Smooth muscle cell of bladder (primary cell): ENCODE measurements at places on chromosomes 6 and 20. TPM values are rescaled to one million over a fixed set of nuclear protein-coding genes. Genes with fewer than 3 reads are reported as not detected.

Gene RHAG
- not detected in 2 replicates for total RNA-seq

Gene TTLL9
- total RNA-seq, result under 0.01 and 0.09 TPM in 2 replicates

Gene WRNIP1
- 36.1 and 43.2 TPM in 2 replicates for total RNA-seq

Gene C6orf163
- 1.1 and 1.8 TPM in 2 replicates for total RNA-seq

Gene RIPOR3
- total RNA-seq, result 21.7 and 37.7 TPM in 2 replicates

Gene NUP153
- total RNA-seq, result 14.2 and 14.8 TPM in 2 replicates

Gene RAB32
- 111 and 124 TPM in 2 replicates for total RNA-seq

Gene MATN4
- not detected in 2 replicates for total RNA-seq

Gene EFCAB8
- total RNA-seq, result 0.28 TPM in 2 replicates

Gene FOXQ1
- 0.09 and 0.14 TPM in 2 replicates for total RNA-seq

Gene NNAT
- 0.14 TPM in 1 of 2 replicates, not detected in the other for total RNA-seq

Gene BPI
- total RNA-seq, result not detected in 2 replicates

Gene RPS10
- total RNA-seq, result 2,439 and 2,676 TPM in 2 replicates

Gene SLC22A1
- total RNA-seq, result 0.28 and 0.92 TPM in 2 replicates

Gene MEP1A
- total RNA-seq, result not detected in 2 replicates

Gene STMND1
- not detected in 2 replicates for total RNA-seq

Gene GPX5
- total RNA-seq, result not detected in 2 replicates

Gene C20orf96
- 2.4 and 2.6 TPM in 2 replicates for total RNA-seq

Gene LY6G6C
- not detected in 2 replicates for total RNA-seq

Gene TREM1
- total RNA-seq, result 2.7 and 3.4 TPM in 2 replicates

Gene ECT2L
- under 0.01 TPM in 1 of 2 replicates, not detected in the other for total RNA-seq

Gene EEF1A2
- 1.3 and 3.0 TPM in 2 replicates for total RNA-seq

Gene PAX1
- not detected in 2 replicates for total RNA-seq

Gene CGA
- total RNA-seq, result 0.09 TPM in 1 of 2 replicates, not detected in the other

Gene MYB
- total RNA-seq, result 0.09 and 0.14 TPM in 2 replicates

Gene CENPW
- total RNA-seq, result 6.0 and 7.8 TPM in 2 replicates

Gene TJAP1
- total RNA-seq, result 7.4 and 9.3 TPM in 2 replicates

Gene PACRG
- total RNA-seq, result 0.14 TPM in 1 of 2 replicates, not detected in the other

Gene ROS1
- total RNA-seq, result under 0.01 and 0.09 TPM in 2 replicates

Gene CUL9
- total RNA-seq, result 18.5 and 27.7 TPM in 2 replicates

Gene KIAA0408
- total RNA-seq, result 0.37 and 0.71 TPM in 2 replicates

Gene PRPH2
- total RNA-seq, result 1.8 and 2.5 TPM in 2 replicates

Gene MOG
- total RNA-seq, result not detected in 2 replicates

Gene MDFI
- total RNA-seq, result 0.55 TPM in 1 of 2 replicates, not detected in the other

Gene FABP7
- total RNA-seq, result 0.46 and 0.71 TPM in 2 replicates

Gene TINAG
- not detected in 2 replicates for total RNA-seq

Gene TGM2
- total RNA-seq, result 114 and 241 TPM in 2 replicates

Gene ASIP
- total RNA-seq, result not detected in 2 replicates
